ENCODE measurements at places on chromosomes 5 and 9.

DNA sequence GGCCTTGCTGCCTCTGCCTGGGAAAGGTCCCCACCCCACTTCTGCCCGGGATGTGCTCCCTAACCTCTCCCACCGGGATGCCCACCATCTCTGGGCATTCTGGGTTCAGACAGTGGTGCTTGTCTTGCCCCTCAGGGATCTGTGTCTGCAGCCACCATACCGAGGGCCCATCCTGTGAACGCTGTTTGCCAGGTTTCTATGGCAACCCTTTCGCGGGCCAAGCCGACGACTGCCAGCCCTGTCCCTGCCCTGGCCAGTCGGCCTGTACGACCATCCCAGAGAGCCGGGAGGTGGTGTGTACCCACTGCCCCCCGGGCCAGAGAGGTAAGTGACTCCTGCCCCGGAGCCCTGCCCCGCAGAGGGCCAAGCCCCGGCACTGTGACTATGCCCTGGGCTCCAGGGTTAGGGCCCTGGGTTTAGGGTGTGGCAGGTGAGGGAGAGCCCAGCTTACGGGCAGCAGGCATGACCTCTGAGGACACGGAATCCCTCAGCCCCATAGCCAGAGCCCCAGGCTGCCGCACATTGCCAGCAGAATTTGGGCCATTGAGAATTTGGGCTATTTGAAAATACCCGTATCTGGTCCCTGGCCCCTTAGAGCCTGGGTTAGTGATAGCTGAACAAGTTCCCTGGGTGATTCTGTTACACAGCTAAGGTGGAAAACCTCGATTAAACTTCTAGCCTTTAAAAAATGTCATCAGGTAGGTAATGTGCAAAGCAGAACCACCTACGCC lies 35.3 kb upstream of the AIF1L start:
- no peak for DNase-seq

DNA sequence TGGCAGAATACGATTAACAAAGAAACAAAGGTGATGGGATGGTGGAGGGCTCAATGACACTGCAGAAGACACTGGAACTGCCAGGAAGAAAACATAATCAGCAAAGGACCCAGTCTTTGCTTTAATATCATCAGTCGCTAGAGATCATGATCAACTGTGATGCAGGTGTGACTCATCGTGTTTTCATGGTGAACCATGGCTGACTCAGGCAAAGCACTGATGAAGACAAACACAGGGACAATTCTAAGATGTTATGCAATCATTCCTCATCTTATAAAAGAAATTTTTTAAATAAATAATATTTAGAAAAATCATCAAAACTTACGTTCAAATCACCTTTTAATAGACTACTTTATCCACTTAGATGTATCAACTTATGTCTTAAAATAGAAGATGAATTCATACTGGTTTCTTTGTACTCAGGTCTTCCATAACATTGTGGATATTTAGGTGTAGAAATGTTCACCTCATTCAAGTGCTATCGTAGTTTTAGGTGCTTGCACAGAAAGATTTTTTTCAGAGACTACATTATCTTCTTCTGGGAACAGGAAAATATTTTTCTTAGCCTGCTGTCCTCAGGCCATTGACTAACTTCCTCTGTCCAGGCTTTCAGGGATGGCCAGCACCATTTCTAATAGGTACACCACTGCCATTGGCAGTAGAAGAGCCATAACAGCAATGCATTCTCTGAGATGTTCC lies 673.4 kb upstream of the MEF2C start:
- no peak for DNase-seq

GRCh38 chr5:155872629-155873220 lies 454.2 kb upstream of the SGCD start:
- DNase-seq = no peak

DNA sequence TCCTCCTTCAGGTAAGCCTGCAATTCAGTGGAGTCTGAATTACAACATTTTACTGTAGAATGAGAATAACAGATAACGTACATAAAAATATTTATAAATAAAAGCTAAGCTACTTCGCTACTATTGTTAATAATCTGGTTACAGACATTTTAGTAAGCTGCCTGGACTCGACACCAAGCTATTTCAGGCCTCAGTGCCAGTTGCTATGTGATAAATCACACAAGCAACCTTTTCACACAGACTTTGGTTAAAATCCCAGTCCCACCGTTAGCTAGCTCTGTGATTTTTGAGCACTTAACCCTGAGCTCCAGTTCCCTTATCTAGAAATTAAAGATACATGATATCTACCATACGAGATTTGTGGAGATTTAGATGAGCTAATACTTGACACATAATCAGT lies 99.9 kb downstream of the RFK start:
- no peak for DNase-seq

GRCh38 chr9:23603311-23603710 lies 222.7 kb downstream of the ELAVL2 start:
- DNase-seq = no peak

DNA sequence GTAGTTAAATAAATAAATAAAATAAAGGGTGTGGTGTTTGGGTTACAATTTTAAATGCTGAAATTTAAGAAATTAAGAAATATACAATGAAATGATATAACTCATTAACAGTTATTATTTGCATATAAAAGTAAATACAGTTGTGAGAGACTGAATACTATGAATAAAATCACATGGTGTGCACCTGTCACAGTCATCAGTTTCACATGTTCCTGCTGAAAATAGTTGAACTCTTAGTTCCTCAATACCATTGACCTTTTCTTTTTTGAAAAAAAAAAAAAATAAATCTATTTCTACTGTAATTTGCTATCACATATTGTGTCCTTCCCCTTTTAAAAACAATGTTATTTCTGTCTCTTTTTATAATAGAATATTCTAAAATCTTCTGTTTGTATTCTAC lies 130.9 kb upstream of the CHD1 start:
- no peak for DNase-seq

GRCh38 chr9:89361031-89361430 lies 42.7 kb downstream of the SECISBP2 start:
- DNase-seq = no peak
